ENCODE measurements at places on chromosomes 4 and X.

DNA sequence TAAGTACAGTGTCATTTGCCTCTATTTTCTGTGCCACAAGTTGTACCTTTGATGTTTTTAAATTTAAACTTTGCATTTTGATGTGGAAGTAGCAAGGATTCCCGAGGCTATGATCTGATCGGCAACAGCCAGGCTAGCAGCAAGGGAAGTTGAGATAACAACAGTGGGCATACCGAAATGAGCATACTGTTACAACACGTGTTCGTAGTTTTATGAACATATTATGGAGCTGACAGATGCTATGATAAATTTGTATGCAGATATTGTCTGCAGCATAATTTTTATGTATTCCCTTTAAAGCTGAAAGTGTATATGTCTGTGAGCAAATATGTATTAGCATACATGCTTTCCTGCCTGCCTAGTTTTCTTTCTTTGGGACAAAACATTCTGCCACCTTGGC lies 306.1 kb downstream of the PCDH7 start:
- DNase-seq = no peak

DNA sequence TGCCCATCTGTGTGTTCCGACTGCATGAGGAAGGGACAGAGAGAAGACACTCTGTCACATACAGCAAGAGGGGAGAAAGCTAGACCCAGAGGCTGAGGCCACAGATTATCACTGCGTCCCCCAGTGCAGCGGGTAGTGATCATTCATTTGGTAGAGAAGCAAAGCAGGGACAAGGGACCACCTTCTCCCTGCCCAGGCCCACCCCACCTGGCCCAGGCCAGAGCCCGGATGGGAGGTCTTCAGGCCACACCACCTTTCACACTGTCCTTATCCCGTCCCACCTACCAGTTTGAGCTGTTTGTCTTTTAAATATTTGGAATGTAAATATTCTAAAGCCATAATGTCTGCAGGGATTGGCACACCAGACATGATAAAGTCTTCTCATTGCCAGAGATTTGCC lies 10.6 kb downstream of the TNIP2 start:
- DNase-seq = no peak

DNA sequence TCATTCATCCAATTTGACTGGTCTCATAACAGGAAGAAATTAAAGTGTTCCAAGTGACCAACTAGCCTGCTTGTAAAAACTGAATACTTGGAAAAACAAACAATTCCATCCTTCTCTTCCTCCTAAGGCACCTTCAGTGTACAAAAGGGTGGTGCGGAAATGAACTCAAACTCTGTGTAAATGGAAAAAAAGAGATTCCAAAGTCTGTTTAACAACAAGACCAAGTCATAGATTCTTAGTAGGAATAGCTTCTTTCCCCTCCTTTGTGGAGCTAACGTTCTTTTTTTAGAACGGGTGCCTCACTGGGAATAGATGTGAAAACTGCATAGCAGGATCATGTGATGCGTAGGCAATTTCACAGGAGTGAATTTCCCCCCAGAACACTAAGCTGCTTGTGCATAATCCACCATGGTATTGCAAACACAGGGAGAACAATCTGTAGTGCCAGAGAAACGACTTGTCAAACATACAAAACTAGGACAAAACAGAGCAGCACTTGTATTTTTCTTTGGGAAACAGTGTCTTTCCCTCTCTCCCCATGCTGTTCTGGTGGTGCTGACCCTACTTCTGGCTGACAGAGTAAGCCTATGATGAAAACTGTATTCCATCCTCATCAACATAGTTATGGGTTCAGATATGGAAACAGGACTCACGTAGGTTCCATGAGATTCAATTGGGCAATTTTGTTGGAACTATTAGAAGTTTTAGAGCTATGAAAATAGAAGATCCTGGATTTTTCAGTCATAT lies 13.2 kb upstream of the SOD3 start:
- no peak for DNase-seq

GRCh38 chr4:52701207-52701606 lies 42.1 kb upstream of the USP46 start:
- no peak for DNase-seq

GRCh38 chr4:157185363-157185762 lies 35.2 kb upstream of the GRIA2 start:
- no peak for DNase-seq

DNA sequence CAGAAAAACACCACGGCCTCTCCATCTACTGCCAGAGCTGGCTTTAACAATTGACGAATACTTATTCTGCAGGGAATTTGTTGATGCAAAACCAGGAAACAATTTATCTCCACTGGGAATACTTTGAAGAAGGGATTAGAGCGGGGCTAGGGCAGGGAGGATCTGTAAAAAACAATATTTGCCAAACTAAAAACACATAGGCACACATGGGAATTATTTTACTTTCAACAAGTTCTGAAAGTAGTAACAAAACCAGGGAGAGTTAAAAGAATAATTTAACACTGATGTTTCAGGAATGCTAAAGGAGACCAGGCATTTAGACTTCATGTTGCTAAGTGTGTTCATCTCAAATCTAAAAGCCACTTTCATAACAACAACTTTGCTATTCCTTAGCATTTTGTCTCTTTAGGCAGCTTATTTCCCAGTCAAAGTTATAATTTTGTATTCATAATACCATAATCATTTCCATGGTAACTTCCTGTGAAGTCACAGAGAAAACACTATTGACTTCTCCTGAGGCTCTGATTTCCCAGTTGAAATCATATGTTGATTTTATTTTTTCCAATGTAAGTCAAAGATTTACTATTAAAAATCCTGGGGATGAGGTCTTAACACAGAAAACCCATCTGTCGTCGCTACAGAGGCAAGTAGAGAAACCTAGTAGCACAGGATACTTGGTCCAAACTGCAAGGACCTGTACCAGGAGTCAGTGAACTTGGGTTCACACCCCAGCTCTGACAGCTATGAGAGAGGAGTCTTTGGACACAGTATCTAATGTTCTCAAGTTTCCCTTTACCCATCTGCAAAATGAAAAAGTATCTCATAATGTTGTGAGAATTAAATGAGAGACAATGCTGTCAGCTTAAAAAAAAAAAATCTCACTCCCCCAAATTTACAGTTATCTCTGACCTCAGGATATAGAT lies 69.3 kb downstream of the SH3RF1 start:
- DNase-seq = peak; percentile 62

DNA sequence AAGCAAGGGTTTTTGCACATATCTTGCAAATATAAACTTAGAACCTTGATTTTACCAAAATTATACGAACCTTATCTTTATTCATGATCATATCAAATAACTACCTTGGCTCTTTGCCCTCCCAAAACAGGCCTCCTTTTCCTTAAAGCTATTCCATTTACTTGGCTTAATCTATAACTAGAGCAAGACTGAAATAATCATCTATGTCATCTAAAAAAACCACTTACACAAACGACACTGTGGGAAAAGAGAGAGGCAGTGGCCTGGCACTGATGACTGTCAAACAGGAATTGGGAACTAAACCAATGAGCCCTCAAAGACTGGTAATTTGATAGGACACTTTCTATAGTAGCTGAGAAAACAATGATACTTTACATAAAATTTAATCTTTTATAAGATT lies 11.7 kb upstream of the PTPN13 start:
- no peak for DNase-seq

- DNase-seq = no peak
Observed at GRCh38 chrX:42077675-42078074, 154.3 kb upstream of the CASK start.

- DNase-seq = no peak
Observed at GRCh38 chr4:75422998-75423397, 91.2 kb downstream of the RCHY1 start.

DNA sequence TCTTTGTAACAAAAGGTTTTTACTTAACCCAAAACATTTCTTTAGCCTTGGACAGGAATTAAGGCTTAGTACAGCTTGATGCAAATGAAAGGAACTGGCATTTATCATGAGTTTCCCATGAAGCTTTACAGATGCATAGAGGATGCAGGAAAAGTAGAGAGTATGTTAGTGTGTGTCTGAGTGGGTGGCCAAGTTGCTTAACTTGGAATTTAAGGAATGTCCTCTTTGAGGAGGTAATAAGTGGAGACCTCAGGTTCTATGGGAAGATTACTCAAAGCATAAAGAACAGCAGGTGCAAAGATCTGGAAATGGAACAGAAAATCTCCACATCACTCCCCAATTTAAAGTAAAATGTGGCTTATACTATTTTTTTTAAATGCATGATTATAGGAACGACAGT lies 457.9 kb downstream of the KCNIP4 start:
- no peak for DNase-seq

DNA sequence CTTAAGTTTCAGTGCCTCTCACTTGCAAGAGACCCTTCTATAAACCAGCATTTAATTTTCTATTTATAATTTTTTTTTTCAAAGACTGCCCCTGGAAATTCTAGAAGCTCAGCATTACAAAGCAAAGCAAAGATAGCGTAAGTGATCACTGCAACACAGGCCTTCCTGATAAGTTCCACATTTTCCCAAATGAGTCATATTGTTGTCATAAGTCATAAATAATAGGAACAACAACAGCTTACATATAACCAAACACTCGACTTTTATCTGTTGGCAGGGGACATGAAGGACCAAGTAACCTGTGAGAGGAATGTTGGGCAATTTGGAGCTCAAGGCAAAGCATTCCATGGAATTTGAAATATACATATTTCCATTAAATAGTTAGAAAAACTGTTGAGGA lies 815.5 kb downstream of the DMD start:
- DNase-seq = no peak

DNA sequence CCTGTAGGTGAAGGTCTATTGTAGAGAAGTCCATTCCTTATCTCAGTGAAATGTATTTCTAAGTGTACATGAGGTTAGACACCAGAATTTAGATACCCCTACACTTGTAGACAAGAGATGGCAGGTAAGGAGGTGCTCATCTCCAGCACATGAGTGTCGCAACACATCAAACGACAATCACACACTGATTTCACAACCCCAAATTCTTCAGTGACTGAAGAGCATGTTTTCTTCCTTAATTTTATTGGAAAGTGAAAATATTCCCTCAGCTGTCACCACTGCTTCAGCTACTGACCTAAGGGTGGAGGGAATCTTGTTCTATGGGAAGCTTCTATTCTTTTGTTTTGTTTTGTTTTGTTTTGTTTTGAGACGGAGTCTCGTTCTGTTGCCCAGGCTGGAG lies 280.3 kb downstream of the ARHGAP24 start:
- DNase-seq = no peak

DNA sequence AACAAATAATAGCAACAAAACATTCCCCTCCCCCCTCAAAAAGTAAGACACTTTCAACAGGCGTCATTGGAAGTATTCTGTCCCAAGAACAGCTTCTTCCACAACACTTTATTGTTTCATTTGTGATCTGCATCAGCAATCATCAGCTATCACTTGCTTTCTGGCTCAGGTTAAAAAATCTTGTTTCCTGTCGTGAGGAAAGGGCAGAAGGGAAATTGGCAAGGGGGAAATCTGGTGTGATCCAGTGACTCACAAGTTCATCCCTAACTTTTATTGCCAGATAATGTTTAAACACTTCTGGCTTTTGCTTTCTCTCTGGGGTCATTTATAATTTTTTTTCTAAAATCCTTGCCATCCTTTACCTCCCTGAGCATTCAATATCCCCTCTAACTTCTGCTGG lies 247.4 kb upstream of the GIMD1 start:
- DNase-seq = no peak

DNA sequence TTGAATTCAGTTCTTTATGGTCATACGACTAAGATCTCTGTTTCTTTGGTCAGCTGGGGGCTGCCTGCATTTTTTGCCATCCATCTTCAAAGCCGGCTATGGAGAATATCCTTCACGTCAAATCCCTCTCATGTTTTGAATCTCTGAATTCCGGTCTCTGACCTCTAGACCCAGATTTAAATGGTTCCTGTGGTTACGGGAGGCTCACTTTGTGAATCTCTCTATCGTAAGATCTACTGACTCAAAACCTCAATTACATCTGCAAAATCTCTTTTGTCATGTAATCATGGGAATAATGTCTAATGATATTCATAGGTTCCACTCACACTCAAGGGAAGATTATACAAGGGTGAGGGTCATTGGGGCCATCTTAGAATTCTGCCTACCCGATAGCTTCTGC lies 5.7 kb upstream of the MPC1L start:
- DNase-seq = no peak

Measured in fibroblast of the conjunctiva (primary cell).